ENCODE measurements at places on chromosomes 2 and 18.
A peak's percentile ranks its signal among the peaks of the same experiment; 100 is the strongest.

- no peak for DNase-seq
Observed at GRCh38 chr2:226683196-226683595, 116.4 kb downstream of the IRS1 start.

- no peak for DNase-seq
Observed at GRCh38 chr18:74733598-74733997, 135.9 kb downstream of the ZNF407 start.

- no peak for DNase-seq
Observed at GRCh38 chr2:190996338-190996946, 17.5 kb downstream of the STAT1 start.

DNA sequence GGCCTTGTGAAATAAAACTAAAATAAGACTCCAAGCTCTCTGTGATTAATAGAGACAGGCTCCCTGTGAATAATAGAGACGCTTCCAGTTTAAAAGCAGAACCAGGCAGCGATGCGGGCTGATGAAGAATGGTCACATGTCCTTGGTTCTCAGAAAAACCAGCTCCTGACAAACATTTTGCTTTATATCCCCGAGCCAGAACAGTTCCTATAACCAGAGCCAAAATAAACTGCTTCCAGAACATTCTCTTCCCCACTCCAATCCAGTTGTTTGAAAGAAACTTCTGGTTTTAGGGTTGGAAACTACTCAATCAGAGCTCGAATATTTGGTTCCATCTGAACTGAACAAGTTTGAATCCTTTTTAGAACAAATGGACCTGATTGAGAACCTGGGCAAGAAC, 213.7 kb downstream of the TSN start:
- DNase-seq: peak; percentile 11

DNA sequence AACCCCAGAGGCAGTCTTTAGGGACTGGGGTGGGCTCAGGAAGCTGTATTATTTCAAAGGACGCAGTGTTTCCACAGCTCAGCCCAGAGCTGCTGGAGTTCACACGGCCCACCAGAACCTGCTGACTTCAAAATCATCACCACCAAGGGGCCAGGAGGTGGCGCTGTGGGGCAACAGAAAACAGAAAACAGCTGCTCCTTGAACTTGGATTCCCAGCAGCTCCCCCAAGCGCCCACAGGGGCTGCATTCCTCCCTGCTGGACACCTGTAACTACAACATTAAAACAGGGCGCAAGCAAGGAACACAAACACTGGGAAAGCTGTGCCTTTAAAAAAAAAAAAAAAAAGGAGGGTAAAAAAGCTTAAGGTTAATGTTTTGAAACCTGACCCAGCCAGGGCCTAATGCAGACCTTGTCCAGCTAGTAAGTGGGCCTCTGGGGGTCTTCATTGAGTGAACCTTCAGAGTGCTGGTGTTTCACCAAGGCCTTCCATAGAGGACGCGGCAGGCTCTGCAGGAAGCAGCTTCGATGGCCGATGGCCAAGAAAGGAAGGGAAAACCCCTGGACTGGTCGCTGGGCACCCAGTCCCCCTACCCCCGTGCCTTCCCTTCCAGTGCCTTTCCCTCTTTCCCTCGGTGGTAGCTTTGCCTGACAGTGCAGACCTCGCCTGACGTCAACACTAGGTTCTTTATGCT, 25.9 kb downstream of the MLPH start:
- peak; percentile 95 for DNase-seq

- peak; percentile 59 for DNase-seq
Observed at GRCh38 chr2:238120463-238121298, 17.8 kb upstream of the KLHL30 start.

DNA sequence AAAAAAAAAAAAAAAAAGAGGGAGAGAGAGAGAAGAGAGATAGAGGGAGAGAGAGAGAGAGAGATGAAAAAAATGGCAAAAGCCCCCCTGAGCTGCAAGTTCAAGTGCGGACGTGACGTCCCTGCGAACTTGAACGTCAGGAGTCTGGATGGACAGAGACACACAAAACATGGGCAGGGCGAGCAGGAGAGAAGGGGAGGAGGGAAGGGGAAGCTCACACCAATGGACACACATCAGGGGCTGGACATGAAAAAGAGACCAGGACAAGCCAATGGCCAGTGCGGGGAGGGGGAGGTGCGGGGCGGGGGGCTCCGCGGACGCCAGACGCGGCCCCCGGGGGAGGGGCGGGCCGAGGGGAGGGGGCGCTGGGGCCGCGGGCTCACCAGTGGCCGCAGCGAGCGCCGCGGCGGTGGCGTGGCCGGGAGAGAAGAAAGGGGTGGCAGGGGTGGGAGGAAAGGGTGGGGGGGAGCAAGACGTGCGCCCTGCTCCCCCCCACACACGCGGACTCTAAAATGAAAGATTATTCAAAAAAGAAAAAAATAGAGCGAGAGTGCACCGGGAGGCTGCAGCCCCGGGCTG, at the start of gene BCL11A:
Gene BCL11A, minus strand, starts transcription at position 160 of the 579 bp plus-strand sequence. CDS start 384 bp downstream, outside the sequence.
- DNase-seq: peak; percentile 92

GRCh38 chr2:208112969-208113368, 11.4 kb downstream of the CRYGD start:
- DNase-seq: peak; percentile 28

GRCh38 chr2:2890901-2891300, 486.7 kb downstream of the EIPR1 start:
- DNase-seq: peak; percentile 4

DNA sequence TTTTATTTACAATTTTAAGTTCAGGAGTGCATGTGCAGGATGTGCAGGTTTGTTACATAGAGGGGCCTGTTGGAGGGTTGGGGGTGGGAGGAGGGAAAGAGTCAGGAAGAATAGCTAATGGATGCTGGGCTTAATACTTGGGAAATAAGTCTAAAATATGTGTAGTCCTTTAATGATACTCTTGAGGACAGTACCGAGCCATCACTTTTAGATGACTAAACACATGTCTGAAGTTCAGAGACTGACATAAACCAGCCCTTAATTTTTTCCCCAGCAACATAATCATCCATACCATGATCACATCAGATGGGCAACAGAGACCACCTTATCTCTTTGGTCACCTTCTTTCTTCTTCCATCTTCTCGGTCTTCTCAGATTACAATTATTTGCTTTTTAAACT, 189.1 kb upstream of the COL3A1 start:
- DNase-seq: no peak

- no peak for DNase-seq
Observed at GRCh38 chr2:21821672-21822227, 698.0 kb downstream of the TDRD15 start.

DNA sequence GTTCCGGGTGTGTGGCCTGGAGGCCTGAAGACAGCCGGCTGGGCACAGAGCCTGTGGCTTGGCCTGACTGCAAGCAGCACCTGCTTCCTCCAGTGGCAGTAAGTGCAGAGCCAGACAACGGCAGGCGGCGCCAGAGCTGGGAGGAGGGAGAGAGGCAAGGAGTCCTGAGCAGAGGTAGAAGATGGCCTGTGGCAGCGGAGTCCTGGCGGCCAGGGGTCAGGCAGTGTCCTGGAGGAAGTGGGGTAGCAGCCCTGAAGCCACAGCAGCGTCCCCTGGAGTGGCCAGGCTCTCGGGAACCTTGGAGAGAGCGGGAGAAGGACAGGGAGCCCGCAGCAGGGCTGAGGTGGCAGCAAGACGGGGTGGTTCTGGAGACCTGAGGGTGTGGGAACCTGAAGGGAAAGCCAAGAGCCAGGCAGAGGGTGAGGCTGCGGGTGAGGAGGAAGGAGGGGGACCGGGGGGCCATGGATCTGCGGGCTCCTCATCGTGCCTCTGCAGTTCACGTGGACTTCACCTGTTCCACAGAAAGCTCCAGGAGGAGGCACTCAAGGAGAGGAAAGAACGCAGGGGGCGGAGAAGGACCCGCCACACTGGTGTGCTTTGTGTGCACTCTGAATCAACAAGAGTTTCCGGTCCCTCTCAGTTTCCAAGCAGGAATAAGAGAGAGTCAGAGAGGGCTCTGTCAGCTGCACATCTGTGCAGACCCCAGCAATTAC, 85.9 kb downstream of the USP40 start:
- DNase-seq: no peak

- DNase-seq: peak; percentile 51
Observed at GRCh38 chr18:76451396-76452331, 43.4 kb downstream of the ZNF516 start.

GRCh38 chr18:63206433-63207142, 113.0 kb downstream of the BCL2 start:
- no peak for DNase-seq

DNA sequence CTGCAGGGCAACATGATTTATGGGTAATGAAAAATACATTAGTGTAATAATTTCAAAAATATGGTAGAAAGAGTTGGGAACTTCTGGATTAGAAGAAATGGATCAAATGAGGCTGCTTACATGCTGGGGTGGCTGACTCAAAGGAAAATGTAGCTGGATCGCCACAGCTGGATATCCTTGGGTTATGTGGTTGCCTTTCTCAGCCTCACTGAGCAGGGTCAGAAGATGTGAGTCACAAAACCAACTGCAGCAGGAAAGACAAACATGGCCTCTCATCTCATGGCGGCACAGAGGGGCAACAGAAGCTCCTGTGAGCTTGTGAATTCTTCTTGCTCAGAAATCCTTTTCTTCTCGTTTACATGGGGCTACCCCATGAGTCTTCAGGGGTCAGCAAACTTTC, 317.1 kb upstream of the SPRED2 start:
- no peak for DNase-seq

- no peak for DNase-seq
Observed at GRCh38 chr2:207122651-207123334, 43.0 kb downstream of the KLF7 start.

- DNase-seq: no peak
Observed at GRCh38 chr2:162732946-162733698, 105.4 kb downstream of the KCNH7 start.

DNA sequence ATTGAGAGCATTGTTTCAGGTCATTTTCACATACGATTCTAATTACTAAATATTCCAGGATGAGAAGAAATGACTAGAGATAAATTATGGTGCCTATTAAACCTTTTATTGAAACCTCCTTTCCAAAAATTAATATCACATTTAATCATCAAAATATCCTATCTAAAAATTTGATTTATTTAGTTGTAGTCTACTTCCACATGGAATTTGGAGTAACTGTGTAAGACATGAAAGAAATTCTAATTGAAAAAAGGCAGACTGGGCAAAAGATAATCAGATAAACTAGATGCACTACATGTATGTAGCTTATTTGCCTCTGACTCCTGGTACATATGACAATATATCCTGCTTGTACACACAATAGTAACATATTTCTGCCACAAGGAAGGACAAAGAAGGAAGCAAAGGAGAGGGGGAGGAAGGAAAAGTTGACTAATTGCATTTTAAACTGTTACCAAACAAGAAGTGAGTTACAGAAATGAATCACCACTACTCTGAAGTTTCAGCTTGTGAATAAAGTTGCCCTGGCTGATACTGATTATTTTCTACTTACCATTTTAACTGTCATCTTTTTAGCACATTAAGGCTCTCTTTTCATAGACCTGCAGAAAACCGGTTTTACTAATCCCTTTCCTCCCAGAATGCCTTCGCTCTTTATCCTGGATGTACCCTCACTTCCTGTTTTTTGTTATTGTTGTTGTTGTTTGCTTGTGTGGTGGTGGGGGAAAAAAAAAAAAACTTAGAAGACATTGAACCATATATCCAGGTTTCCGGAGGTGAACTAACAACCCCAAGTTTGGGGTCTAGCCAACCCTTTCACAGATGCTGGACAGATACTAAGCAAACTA, 28.4 kb downstream of the NRXN1 start:
- DNase-seq: no peak

DNA sequence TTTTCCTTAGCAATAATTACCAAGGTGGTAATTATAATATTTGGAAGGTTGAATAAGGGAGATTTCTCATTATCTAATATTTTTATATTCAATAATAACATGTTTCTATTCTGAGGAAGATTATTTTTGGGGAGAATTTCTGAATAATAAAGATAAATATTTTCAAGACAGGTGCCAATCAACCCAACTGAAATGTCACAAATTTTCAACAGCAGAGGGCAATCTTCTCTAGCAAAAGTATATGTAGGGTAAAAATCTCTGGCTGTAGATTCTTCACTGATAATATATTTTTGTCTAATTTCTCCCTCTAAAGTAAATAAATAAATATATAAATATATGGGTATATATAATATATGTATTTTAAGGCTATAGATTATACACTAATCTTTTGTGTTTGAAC, 1187.2 kb upstream of the CRIM1 start:
- DNase-seq: no peak

DNA sequence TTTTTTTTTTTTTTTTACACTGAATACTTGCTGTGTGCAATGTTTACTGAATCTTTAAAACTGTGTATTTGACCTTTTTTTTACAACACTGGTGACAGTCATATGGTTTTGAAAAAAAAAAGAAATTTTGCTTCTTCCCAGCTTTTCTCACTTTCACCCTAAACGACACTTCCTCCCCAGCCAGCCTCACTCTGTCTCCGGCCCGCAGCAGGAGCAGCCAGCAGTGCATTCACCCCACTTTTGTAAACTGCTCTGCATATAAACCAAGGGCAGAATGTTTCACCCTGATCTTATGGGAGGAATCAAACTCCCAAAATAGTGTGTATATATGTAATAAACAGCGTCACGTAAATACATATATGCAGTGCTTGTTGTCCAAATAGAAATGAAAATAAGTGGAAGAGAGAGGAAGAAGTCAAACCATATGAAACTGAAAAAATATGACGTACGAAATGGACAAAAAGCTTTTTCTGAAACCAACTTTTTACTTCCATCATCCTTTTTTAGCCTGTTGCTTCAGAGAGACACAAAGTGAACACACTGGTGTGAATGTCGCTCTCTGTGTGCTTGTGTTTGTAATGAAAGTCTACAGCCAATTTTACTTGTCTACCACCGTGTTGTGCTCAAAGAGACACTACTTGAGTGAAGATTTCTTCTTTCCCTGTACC, 54.2 kb downstream of the ZCCHC2 start:
- no peak for DNase-seq

DNA sequence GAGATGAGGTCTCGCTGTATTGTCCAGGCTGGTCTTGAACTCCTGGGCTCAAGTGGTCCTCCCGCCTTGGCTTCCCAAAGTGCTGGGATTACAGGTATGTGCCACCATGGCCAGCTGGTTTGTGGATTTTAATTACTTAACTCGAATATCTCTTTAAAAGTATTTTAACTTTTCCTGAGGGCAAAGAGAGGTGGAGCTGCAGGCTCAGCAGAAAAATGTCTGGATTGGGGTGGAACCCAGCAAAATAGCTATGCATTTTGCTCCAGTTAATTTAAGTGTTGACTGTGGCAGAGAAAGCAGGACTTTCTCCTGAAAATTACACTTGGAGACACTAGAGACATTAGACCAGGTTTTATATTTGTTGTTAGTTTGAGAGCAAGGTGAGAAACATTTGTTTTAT, 35.5 kb upstream of the TXNDC2 start:
- no peak for DNase-seq

DNA sequence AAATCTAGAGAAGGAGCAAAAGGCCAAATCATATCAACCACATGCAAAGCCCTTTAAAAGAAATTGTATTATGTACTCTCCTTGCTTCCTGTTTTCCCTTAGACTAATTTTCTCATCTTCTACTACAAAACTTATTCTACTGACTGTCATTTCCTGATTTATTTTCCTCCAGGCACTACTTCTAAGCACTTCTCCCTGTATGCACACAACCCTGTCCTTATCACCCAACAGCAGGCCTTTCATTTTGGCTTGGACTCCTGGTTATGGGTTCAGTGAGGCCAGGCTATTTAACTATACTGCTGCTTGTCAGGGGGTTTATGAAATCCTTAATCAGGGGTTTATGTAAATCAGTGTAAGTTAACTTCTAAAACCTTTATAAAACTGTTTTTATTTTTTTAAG, 205.1 kb upstream of the FAM98A start:
- DNase-seq: peak; percentile 4

All from kidney (tissue), 22 donors.